GM12892 (cell line): ENCODE measurements at places on chromosomes 7 and 10.

DNA sequence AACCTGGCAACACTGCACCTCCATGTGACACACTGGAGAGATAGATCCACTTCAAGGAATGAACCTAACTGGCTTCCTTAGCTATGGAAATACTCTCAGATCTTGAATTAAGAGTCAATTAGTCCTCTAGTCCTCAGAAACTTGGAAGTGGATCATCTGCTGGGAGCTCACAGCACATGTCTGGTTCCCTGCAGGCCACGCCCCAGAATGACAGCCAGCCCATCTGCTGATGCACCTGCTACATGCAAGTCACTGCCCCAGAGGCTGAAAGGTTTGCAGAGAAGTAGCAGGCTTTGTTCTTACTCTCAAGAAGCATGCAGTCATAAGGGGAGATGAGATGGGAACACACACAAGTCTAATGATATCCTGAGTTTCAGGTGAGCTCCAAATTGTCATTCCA is 275.9 kb downstream of the SKAP2 start:
- DNase-seq = no peak

GRCh38 chr7:68438016-68438415 is 1160.3 kb upstream of the AUTS2 start:
- no peak for DNase-seq

DNA sequence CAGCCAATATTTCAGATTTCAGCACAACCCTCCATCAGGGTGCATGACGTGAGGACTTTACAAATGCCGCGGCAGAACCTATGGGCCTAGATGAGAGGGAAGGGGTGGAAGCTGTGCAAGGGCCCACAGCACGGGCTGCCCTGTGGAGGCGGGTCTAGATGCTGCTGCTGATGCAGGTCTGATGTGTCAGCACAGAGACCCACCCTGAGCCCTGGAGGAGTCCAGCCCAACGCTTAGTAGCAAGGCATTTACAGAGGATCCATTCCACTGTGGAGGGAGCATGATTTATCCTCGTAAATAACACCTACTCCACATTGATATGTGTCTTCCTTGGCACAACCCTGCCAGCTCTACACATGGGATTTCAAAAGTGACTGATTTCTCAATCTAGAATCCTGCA is 48.5 kb downstream of the MYL10 start:
- DNase-seq = no peak

DNA sequence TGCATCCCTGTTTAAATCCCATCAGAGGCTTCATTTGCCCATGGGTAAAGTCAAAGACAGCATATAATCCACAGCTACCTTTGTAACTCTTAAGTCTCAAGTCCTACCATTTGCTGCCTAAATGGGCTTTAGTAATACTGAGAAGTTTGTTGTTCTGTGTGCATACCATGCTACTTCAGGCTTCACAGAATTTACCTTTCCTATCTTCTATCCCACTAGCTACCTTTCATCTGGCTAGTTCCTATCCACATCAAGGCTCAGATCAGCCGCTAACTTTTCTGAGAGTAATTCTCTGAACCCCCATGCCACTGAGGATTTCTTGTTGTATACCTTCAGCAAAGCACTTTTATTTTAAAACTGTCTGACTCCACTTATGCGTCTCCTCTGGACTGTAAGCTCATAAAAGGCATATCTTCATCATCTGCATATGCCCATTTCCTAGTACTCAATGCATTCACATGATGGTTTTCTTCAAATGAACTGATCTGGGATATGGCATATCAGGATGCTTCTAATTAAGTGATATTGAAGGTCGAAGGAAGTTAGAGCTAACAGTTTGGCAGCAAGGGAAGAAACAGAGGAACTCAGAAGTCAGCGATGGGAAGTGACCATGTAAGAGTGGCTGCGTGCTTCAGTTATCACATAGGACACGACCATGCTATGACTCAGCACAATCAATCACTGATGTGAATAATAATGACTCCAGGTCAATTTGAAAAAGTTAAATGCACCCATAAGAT is 283.9 kb upstream of the DKK1 start:
- no peak for DNase-seq

DNA sequence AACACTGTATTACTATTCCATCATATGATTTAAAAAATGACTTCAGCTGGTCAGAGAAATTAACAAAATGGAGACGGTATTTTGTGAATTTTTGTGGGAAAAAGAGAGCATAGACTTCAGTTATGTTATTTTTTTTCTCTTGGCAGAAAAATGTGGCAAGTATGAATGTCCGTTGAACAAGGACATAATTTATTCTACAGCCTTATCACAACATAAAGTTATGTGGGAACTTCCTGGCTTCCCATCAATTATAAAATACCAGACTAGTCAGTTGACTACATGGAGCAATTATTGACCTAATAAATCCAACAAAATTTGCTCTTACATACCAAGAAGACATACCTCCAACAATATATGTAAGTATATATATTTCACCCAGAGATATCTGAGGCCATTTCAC is 88.6 kb upstream of the PPP1R3A start:
- DNase-seq = no peak
